ENCODE measurements at places on chromosomes 7 and 10. TPM values are rescaled to one million over a fixed set of nuclear protein-coding genes. Genes with fewer than 3 reads are reported as not detected.
A peak's percentile ranks its signal among the peaks of the same experiment; 100 is the strongest.

COL17A1 gene
- 0.73 TPM for total RNA-seq

DNA sequence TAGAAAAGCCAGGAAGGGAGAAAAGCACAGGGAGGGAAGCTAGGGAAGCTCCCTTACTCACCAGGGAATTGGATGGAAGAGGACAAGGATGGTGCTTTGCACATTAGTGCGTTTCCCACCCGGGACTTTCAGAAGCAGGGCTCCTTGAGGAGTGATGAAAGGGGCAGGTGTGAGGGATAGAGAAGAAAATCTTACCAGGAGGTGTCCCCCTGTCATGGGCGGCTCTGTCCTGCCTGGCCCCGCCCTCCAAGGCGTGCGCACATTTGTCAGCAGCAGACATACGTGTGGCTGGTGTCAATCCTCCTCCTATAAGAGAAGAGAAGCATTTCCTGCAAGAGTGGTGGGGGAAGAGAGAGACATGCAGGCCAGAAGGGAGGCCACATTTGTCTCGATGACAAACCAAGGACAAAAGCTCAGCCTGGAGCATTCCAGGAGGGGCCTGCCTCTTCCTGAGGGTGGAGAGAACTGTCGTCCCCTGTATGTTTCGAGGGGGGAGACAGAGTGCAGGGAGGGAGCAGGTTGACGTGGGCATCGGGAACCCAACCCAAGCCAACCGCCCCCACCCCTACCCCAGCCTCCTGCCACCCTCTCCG is 47.4 kb upstream of the COMTD1 start:
- DNase-seq: no peak

GRCh38 chr10:120580918-120581895 is 124.2 kb downstream of the PLPP4 start:
- peak; percentile 19 for DNase-seq

FOXI2 gene
- not detected for total RNA-seq

MYL10 gene
- not detected for total RNA-seq

GRCh38 chr7:111678281-111678680 is 116.0 kb upstream of the IMMP2L start:
- no peak for DNase-seq

CTAGE4 gene
- 20.0 TPM for total RNA-seq

VDAC2 gene
- 254 TPM for total RNA-seq

ARHGAP22 gene
- total RNA-seq: 1.0 TPM

GRCh38 chr10:79084012-79084971 is 15.5 kb downstream of the ZMIZ1 start:
- DNase-seq: peak; percentile 91

GRCh38 chr7:40300146-40300670 is 165.4 kb downstream of the SUGCT start:
- no peak for DNase-seq
